ENCODE measurements at places on chromosomes 1 and 21.

GRCh38 chr1:228162286-228163006 lies 3.2 kb upstream of the IBA57 start:
- DNase-seq: no peak

DNA sequence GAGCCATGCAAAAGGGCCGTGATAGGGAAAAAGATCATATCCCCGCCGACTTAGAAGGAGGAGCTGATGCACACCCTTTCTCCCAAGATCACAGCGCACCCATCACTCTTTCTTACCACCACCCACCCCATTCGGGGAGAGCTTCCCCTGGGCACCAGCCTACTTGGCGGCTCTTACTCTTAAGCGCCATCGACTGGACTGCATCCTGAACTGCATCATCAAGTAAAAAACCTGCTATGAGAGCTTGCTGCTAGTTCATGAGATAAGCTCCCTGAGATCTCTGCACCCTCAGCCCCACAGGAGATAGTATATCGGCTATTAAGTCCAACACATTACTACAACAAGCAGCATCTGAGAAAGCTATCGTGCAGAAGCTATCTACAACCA lies 125.1 kb downstream of the BARHL2 start:
- no peak for DNase-seq

GRCh38 chr1:42259739-42260064 lies 75.3 kb downstream of the FOXJ3 start:
- DNase-seq: no peak

DNA sequence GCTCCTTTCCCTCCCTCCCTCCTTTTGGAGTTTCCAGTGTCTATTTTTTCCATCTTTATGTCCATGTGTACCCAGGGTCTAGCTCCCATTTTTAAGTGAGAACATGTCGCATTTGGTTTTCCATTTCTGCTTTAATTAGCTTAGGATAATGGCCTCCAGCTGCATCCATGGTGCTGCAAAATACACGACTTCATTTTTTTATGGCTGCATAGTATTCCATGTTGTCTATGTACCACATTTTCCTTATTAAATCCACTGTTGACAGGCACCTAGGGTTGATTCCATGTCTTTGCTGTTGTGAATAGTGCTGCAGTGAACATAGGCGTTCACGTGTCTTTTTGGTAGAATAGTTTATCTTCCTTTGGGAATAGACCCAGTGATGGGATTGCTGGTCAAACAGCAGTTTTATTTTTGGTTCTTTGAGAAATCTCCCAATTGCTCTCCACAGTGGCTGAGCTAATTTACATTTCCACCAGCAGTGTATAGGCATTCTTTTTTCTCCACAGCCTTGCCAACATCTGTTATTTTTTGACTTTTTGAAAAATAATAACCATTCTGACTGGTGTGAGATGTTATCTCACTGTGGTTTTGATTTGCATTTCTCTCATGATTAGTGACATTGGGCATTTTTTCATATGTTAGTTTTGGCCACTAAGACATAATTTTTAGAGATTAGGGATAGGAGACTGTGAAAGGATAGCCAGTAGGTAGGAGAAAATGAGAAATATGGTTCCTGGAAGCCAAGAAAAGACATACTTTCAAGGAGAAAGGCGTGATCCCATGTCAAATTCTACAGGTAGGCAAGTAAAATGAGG lies 50.4 kb downstream of the ADAMTS1 start:
- DNase-seq: no peak

- DNase-seq: no peak
Observed at GRCh38 chr1:32353431-32353830, 8.9 kb downstream of the FAM229A start.

DNA sequence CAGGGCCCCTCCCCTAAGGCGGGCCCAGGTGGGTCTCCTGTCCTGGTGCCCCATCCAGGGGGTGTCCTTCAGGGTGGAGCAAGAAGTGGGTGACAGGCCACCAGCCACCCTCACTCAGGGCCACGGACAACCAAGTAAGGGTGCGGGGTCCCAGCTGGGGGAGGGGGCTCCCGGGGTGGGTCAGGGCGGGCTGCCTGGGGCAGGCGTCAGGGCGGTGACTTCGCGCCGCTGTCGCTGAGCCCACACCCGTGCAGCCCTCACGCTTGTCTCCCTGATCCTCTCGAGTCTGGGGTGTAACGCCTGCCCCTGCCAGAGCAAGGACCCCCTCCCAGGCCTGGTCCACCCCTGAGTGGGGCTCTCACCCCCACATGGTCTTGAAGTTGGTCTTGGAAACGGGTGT lies 22.2 kb downstream of the ARHGEF16 start:
- DNase-seq: no peak

DNA sequence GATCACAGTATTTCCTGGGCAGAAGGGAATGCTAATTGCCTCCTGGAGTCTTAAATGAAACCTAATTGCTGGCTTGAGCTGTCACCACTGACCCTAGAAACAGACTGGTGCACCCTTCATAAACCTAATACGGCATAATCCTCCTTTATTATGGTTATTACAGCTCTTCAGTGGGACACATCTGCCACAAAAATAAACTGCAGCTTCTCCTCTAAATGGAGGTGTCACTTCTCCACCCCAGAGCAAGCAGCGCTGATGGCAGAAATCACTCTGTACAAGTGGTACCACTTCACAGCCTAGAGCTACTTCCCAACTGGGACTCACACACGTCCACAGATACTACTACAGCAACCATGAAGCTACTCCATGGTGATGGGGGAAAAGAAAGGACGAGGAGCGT lies 11.1 kb downstream of the PTPN14 start:
- no peak for DNase-seq

DNA sequence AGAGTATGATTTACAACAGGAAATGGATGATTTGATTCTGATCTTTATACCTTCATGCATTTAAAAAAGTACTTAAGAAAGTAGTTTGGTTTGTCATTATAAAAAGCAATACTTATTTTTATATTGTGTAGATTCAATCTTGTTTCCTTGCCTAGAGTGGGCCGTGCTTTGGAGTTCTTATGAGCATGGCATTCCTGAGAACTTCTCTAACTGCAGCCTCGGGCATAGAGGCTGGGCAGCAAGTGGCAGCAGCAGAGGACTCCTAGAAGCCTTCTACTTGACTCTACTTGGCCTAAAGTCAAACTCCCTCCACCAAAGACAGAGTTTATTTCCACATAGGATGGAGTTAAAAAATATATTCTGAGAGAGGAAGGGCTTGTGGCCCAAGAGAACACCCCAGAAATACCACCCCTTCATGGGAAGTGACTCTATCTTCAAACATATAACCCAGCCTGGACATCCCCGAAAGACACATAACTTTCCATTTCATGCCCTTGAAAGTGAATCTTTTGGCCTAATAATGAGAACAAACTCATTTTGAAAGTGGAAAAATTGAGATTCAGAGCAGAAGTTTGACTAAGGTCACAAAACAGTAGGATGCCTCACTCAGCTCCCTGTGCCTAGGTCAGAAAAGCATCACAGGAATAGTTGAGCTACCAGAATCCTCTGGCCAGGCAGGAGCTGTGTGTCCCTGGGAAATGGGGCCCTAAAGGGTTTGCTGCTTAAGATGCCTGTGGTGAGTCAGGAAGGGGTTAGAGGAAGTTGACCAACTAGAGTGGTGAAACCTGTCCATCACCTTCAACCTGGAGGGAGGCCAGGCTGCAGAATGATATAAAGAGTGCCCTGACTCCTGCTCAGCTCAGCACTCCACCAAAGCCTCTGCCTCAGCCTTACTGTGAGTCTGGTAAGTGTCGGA lies at the start of gene IVL:
Gene IVL (plus strand): TSS at position 861 of the 916 bp plus-strand sequence. CDS start 1,252 bp downstream, outside the sequence.
- no peak for DNase-seq

- DNase-seq: no peak
Observed at GRCh38 chr1:58975888-58976287, 192.0 kb upstream of the JUN start.

DNA sequence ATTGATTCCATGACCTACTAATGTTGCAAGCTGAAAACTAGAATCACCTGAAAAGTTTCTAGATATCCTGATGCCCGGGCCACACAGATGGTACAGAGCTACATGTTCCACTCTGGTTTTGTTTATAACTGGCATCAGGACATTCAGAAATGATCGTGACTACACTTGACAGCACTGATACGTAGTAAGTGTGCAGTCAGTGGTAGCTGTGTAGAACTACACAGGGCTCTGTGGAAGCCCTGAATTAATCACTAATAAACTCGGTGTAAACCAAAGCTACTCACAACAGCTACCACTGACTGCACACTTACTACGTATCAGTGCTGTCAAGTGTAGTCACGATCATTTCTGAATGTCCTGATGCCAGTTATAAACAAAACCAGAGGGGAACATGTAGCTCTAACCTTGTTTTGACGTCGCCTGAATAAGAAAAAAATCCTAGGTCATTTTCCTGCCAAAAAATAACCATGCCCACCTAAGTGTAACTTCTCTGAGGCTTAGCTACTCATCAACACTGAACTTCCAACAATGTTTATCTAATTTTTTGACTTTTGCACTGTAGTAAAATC lies 149.7 kb downstream of the TGFBR3 start:
- no peak for DNase-seq

- DNase-seq: no peak
Observed at GRCh38 chr21:36535618-36536241, 55.8 kb upstream of the CLDN14 start.

- DNase-seq: no peak
Observed at GRCh38 chr1:29511436-29511835, 275.1 kb downstream of the PTPRU start.

DNA sequence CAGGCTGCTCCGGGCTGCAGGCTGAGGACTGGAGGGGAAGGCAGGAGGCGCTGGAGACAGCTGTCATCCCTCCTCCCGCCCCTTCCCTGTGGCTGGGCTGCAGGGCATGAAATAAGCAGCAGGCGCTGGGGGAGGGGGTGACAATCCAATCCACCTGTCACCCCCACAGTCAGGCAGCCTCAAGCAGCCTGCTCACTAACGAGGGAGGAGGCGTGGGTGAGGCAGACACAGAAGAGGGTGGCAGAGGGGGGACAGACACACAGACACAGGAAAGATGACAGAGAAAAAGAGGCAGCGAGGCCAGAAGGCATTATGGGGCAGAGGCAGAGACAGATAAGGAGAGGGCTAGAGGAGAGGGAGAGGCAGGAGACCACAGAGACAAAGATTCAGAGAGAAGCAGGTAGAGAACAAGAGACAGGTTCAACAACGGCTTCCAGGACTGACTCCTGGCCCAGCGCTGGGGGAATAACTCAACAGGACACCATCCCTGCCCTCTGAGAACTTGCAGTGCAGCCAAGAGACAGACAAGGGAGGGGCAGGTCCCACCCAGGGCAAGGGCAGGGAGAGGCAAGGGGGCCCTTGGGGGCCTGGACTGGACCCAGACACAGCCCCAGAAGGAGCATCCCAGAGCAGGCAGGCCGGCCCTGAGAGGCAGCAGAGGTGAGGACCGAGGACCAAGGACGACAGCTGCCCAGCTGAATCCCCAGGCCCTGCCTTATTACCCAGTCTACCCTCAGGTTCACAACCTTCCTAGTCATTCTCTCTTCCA lies 11.2 kb downstream of the MEF2D start:
- DNase-seq: peak; percentile 50

GRCh38 chr1:55695552-55695951 lies 480.4 kb upstream of the USP24 start:
- DNase-seq: no peak

- no peak for DNase-seq
Observed at GRCh38 chr1:32071758-32072621, 749 bp upstream of the TMEM39B start.

DNA sequence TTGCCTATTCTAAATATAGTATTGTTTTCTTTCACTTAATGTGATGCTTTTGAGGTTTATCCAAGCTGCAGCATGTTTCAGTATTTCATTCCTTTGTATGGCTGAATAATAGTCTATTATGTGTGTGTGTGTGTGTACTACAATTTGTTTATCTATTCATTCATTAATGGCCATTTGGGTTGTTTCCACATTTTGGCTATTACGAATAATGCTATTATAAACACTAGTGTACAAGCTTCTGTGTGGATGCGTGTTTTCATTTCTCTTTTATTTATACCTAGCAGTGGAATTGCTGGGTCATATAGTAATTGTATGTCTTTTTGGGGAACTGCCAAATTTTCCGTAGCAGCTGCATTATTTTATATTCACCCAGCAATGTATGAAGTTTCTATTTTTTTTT lies 15.0 kb upstream of the THEM5 start:
- DNase-seq: no peak

DNA sequence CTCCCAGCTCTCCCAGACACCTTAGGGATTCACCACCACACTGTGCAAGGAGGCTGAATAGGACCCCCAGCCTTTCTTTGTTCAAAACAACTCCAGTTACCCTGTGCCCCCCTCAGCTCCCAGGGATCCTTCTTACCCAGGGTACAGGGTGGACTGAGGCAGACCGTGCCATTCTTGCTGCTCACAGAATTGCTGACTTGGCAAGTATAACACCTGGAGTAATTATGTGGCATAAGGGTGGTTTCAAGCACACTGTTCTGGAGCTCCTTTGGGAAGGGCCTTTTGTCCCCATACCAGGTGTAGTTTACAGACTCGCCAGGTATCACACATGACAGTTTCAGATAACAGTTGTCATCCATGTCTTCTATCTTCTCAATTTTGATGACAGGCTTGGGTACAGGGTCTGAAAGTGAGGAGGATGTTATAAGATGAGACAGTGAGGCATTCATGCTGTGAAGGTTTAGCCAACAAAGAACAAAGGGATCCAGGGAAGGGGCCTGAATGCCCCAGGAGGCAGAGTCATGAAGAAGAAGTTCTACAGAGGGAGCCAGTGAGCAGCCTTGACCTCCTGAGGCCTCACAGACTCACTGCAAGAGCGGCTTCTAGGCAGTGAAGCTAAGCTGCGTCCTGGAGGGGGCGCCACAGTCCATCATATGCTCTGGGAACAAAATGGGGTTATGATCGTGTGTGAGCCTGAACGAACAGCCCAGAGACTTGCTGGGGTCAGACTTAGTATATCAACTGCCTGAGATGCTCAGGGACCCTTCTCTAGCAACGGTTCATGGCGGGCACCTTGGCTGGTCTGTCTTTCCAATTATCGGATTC lies 30.3 kb downstream of the CD48 start:
- DNase-seq: peak; percentile 93

GRCh38 chr1:1371364-1371745 lies 3.7 kb downstream of the AURKAIP1 start:
- DNase-seq: peak; percentile 84
